Muscle of leg (tissue), 16 donors: ENCODE measurements at places on chromosomes 1 and 21. TPM values are rescaled to one million over a fixed set of nuclear protein-coding genes. Genes with fewer than 3 reads are reported as not detected.

COL11A1 gene
- 265 TPM for total RNA-seq

SPRR2E gene
- total RNA-seq = not detected

KPRP gene
- not detected for total RNA-seq

ADORA1 gene
- 2.0 TPM for total RNA-seq

AADACL3 gene
- not detected for total RNA-seq

GSTM5 gene
- total RNA-seq = 19.4 TPM

CR2 gene
- total RNA-seq = 0.04 TPM

SPATA1 gene
- total RNA-seq = 1.8 TPM

TNNI3K gene
- 2.2 TPM for total RNA-seq

PADI1 gene
- total RNA-seq = 0.13 TPM

THEM5 gene
- not detected for total RNA-seq

MNDA gene
- 2.0 TPM for total RNA-seq

NBPF4 gene
- not detected for total RNA-seq

S100A12 gene
- total RNA-seq = 1.4 TPM

FCAMR gene
- total RNA-seq = not detected

PGBD5 gene
- total RNA-seq = 10.3 TPM
